Fibroblast of upper back skin (primary cell): ENCODE measurements at places on chromosomes 11 and 22.
A peak's percentile ranks its signal among the peaks of the same experiment; 100 is the strongest.

DNA sequence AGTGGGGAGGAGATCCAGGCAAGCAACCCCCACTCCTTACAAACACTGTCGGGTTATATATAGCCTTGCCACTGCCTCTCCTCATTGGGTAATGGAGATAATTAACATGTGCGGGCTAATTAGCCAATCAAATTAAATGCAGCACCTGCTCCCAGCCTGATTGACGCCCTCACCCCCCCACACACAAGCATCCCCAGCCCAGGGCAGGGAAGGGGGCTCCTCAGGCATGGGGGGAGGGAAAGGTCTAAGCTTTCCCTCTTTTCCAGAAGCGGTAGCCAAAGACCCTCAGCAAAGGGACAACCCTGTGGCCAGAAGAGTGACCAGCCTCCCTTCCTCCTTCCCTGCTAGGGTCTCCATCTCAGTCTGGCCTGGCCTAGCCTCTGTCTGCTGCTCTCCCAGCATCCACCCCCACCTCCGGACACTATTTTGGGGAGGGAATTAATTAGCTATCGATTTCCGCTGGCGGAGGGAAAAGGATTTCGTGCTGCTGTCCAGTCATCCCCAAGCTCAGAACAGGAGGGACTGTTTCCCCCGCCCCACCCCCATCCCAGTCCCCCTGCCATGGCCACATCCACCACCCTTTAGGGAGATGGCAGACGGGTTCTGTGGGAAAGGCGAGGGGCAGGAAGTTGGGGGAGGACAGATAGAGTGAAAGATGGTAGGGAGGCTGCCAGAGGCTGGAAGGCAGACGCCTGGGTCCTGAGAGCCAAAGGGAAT, 7.1 kb downstream of the NRXN2 start:
- no peak for DNase-seq

- no peak for DNase-seq
Observed at GRCh38 chr22:50009765-50010675, 2.5 kb downstream of the IL17REL start.

GRCh38 chr11:86993031-86993430, 37.8 kb upstream of the FZD4 start:
- DNase-seq = no peak

GRCh38 chr11:104736502-104736901, 161.8 kb downstream of the CASP12 start:
- no peak for DNase-seq

DNA sequence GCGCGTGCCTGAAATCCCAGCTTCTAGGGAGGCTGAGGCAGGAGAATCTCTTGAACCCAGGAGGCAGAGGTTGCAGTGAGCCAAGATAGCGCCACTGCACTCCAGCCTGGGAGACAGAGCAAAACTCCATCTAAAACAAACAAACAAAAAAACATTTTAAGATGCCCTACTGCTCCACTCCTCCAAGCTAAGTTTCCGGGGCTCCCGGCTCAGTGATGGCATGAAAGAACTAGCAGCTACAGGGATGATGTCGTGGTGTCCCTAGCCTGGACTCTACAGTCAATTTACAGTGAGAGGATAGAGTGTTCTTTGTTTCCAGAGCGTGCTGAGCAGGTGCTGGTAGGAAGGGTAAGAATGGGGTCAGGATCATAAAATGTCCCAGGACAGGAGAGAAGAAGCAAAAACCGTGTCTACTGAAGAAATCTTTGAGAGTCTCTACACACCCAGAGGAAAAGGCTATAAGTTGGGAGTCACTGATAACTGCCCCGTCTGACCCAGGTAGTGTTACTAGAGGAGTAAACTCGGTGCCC, 1.2 kb upstream of the ZBTB3 start:
- DNase-seq = no peak

- DNase-seq = peak; percentile 52
Observed at GRCh38 chr11:64844330-64845128, at the start of gene CDC42BPG. TSS of gene CDC42BPG (minus strand) at chr11:64844653. CDS start at chr11:64844569, 84 bp downstream.

- no peak for DNase-seq
Observed at GRCh38 chr11:47021527-47021818, 84.9 kb downstream of the CSTPP1 start.

- no peak for DNase-seq
Observed at GRCh38 chr22:24153959-24154358, 27.3 kb upstream of the SUSD2 start.

DNA sequence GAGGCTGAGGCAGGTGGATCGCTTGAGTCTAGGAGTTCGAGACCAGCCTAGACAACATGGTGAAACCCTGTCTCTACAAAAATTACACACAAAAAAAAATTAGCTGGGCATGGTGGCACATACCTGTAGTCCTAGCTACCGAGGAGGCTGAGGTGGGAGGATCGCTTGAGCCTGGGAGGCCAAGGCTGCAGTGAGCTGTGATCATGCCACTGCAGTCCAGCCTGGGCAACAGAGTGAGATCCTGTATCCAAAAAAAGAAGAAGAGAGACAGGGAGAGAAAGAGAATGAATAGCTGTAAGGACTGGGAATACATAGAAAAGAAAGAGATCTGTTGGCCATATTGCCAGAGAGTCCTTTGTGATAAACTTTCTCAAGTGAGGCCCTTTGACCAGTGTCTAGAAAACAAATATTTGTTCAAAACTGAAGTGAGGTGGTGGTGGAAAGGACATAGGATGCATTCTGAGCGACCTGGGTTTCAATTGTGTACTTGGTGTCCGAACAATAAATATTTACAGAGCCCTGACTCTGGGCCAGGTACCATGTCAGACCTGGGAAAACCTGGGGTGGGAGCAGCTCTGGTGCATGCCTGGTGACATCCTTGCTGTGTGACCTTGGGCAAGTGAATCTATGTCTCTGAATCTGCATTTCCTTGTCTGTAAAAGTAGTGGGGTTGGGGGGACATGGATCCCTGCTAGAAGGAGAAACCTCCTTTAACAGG, 89.6 kb upstream of the CRYBB3 start:
- DNase-seq = no peak

DNA sequence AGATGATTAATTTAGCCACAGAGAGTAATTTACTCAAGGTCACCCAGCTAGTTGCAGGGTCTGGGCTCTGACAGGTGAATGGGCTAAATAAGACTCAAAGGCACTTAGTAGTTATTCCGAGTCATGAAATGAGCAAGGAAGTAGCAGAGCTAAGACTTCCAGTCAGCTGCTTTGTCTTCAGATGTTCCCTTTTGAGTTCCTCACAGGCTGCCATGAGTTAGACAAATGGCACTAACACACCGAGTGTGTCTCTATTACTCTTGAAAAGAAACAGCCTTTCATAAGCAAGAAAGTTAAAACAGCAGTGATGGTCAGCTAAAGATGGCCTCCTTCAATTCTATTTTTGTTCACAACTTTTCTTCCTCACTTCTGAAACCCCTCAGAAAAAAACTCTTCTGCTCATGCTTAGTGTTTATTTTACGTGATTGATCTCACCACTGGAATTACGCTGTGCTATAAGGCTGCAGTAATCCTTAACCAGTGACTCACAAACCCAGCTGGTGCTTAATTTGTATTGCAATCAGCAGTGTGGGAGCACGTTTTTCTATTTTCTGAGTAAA, 389.1 kb downstream of the AASDHPPT start:
- peak; percentile 89 for DNase-seq

- no peak for DNase-seq
Observed at GRCh38 chr22:26194877-26195276, 25.6 kb downstream of the SEZ6L start.
